Stimulated activated CD8-positive, alpha-beta memory T cell treated with anti-CD3 and anti-CD28 coated beads, Interleukin-15, amount 100 ng/mL, for 1 hour (primary cell): ENCODE measurements at places on chromosomes 2 and 18.

DNA sequence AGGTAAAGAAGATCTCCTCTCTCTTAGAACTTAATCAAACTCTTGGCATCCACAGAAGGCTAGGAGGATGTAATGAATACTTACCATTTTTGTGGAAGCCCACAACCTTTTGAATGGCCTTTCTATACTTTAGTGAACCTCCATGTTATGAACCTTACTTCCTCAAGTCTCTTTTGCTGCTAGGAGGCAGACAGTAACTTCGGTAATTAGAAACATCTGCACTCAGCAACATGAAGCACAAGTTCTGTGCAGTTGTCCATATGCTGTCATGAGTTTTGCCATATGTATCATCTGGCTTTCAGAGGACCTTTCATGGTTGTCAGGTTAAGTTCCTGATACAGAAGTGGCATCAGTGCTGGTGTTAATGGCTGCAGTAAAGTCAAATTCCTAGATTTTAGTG, 50.4 kb downstream of the PDK1 start:
- no peak for DNase-seq

GRCh38 chr2:70360661-70361270, 58.9 kb upstream of the FAM136A start:
- DNase-seq, result no peak

DNA sequence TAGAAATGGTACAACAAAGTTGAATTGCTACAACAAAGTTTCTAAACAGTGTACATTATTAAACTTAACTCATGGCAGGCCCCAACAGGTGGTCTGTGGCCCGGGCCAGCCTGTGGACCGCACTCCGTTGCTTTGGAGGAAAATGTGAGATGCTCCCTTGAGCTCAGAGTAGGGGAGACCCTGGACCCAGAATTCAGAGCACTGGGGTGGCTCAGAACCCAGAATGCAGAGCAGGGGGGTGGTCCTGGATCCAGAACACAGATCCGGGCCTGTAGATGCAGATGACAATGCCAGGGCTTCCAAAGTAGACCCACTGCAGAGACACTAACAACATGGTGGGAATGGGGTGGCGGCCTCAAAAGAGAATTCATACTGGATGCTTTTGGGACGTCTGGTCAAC, 311.0 kb downstream of the NDUFA10 start:
- no peak for DNase-seq

- no peak for DNase-seq
Measured at GRCh38 chr2:200338692-200339091, 32.2 kb downstream of the SPATS2L start.

- DNase-seq, result no peak
Measured at GRCh38 chr2:88234760-88235159, 64.6 kb downstream of the THNSL2 start.

DNA sequence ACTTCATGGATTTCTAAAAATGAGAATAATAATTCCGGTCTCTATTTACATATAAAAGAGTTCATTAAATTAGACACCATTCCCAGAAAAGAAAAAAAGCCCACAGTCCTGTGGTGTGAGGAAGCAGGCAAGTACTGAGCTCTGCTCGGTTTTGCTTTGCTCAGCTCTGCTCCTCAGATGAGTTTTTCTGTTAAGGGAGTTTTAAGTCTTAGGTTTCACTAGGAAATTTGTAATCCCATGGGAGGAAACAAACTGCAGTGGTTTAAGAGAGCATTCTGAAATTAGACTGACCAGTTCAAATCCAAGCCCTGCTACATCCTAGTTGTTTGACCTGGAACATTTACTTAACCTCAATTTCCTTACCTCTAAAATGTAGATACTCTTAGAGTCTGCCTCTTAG, 338.6 kb upstream of the MMADHC start:
- no peak for DNase-seq

DNA sequence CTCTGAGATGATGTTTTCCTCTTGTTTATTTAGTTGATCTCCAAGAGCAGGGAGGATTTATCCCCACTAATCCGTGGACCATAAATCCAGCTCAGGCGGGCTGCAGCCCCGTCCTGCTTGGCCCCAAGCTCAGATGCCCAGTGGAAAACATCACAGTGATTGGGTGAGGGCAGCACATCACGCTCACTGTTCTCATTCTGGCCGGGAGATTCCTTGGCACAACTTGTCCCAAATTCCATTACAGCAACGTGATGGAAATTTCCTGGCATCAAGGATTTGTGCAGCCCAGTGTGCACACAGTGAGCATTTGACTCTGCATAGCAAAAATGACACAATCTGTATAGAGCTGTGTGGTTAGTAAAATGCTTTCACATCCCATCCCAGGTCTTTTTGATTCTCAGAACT, 96.8 kb downstream of the VAPA start:
- no peak for DNase-seq

DNA sequence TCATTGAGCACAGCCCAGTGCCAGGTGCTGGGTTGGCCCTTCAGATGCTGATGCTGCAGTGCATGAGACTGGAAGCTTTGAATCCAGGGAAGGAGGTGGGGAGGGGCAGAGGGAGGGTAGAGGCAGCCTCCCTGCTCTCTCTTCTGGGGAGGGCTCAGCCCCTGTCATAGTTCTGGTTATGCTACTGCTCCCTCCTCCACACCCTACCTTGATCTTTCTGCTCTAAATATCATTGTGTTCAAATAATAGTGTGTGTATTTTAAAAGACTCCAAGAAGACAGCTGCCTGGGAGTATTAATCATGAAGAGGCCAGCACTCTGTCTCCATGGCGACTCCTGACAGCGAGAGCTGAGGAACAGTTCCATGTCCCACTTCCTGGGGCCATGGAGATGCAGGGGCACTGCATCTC, 3.8 kb upstream of the EGR4 start:
- no peak for DNase-seq

GRCh38 chr2:226045080-226045479, 645.6 kb downstream of the NYAP2 start:
- no peak for DNase-seq

DNA sequence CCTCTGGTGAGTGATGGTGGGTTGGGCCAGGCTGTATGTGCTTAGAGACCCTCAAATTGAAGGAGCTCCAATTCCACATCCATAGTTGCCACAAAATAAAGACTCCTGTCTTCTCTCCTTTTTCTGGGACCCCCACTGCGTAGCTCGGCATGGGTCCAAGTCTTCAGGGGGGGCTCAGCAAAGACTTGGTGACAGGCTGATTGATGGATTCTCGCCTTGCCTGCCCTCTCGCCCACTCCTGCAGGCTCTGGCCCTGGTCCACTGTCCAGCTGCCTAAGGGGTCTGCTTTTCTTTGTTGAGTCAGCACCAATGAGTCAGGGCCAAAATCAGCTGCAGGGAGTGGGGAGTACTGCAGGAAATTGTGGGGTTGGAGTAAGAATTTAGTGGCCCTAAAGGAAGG, 21.5 kb downstream of the RPL37A start:
- DNase-seq, result no peak

- no peak for DNase-seq
Measured at GRCh38 chr2:228372212-228372611, 190.7 kb upstream of the SPHKAP start.

GRCh38 chr2:33489835-33490431, 13.5 kb downstream of the RASGRP3 start:
- no peak for DNase-seq

DNA sequence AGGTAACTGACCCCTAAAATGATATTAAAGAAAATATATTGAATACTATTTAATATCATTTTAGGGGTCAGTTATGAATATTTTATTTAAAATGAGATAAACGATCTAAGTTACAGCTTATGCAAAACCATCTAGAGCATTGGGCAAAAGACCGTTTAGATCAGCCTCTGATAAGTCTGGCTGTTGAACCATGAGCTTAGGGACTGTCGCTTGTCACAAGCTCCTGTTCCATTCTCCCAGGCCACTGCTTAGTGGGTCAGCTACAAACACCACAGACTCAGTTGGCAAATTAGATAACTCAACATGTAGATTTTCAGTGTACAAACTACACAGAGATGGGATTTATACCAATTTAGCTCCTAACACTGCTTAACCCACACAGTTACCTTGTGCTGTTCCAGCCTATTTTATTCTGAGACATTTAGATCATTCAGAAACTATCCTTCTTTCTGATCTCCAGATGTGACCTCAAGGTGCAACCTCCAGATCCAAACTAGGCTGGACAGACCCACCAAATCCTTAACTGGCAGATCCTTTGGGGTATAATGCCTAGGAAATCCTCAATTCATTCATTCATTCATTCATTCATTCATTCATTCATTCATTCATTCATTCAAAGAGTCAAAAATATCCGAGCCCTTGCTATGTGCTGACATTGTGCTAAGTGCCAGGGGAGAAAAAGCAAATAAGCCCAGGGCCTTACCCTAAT, 82.8 kb downstream of the HRH4 start:
- no peak for DNase-seq

- no peak for DNase-seq
Measured at GRCh38 chr2:96737831-96738230, 2.0 kb downstream of the LMAN2L start.
